ACHN (cell line): ENCODE measurements at places on chromosomes 4 and X.

- DNase-seq, result no peak
These were observed 23.8 kb downstream of the CNOT6L start for GRCh38 chr4:77795326-77795725.

DNA sequence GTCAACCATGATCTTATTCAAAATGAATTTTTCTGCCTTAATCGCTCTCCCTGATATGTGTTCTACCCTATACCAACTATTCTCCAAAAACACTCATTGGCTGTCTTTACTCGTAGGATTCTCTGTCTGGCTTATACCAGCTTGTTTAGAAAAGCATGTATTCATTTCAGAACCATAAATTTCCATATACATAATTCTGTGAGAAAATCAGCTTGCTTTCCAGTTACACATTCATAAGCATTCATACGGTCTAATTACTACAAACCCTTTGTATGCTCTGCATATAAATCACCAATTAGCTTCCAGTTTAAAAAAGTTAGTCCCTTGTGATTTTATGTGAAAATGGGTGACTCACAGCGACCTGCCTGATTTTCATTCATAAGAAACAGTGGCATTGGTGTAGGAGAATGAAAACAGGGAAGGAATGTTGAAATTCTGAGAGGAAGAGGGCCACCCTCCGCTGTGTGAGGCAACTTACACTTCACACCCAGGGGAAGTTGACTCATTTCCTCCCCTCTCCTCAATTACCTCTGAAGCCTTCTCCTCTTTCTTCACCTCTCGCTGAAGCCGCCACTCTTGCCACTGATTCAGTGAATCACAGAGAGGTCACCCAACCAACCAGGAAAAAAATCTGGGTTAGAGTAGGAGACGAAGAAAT is 63.3 kb downstream of the MEPE start:
- DNase-seq, result peak; percentile 82

GRCh38 chr4:340011-340410 is 2.4 kb downstream of the ZNF141 start:
- no peak for DNase-seq

DNA sequence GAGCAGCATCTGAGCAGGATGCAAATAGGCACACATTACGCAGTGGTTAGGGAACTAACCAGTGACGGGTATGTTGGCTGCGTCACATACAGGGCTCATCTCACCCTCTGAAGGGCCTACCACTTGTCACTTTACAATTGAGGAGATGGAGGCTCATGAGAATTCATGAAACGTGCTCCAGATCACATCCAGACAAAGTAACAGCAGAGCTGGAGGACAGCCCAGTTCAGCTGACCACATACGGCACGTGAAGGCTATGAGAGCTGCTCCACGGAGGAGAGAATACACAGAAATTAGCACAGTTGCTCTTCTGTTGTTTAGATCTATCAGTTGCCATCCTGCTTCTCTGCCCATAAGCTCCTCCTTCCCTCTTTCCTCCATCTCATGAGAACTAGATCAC is 78.4 kb downstream of the FAM9B start:
- DNase-seq, result no peak

- DNase-seq, result no peak
These were observed 129.4 kb downstream of the SLC4A4 start for GRCh38 chr4:71468116-71468710.

GRCh38 chr4:122762520-122762919 is 30.0 kb downstream of the BBS12 start:
- no peak for DNase-seq

DNA sequence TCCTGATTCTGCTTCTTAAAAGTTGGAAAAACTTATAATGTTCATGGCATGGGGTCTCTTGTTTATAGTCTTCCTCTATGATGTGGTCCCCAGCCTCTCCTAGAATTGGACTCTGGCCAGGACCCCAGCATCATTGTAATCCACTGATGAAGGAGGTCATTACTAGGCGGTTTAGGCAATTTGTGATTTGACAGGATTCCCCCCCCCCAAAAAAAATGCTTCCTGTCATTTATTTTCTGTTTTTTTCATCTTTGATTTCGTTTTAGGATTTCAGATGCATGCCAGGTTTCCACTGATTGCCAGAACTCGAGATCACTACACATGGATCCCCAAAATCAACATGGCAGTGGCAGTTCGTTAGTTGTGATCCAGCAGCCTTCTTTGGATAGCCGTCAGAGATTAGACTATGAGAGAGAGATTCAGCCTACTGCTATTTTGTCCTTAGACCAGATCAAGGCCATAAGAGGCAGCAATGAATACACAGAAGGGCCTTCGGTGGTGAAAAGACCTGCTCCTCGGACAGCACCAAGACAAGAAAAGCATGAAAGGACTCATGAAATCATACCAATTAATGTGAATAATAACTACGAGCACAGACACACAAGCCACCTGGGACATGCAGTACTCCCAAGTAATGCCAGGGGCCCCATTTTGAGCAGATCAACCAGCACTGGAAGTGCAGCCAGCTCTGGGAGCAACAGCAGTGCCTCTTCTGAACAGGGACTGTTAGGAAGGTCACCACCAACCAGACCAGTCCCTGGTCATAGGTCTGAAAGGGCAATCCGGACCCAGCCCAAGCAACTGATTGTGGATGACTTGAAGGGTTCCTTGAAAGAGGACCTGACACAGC is 4.9 kb downstream of the SPRY1 start:
- no peak for DNase-seq

- DNase-seq, result no peak
These were observed 1956.2 kb upstream of the AGA start for GRCh38 chr4:179398414-179398813.

DNA sequence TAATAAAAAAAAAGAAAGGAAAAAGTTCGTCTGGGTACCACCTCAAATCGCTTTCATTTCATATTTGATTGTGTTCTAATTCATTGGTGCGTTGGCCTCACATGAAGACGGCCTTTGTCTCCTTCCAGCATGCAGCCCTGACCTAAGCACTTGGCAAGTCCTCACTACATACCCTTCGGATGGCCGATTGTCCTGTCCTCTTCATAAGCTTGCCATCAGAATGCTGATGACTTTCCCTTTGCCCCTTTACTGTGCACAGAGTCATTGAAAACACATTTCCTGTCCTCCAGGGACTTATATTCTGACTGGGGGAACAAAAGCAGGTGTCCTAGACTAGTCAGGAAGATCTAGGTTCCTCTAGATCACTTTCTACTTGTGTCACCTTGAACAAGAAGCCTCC is 43.0 kb downstream of the RTL5 start:
- DNase-seq, result no peak

DNA sequence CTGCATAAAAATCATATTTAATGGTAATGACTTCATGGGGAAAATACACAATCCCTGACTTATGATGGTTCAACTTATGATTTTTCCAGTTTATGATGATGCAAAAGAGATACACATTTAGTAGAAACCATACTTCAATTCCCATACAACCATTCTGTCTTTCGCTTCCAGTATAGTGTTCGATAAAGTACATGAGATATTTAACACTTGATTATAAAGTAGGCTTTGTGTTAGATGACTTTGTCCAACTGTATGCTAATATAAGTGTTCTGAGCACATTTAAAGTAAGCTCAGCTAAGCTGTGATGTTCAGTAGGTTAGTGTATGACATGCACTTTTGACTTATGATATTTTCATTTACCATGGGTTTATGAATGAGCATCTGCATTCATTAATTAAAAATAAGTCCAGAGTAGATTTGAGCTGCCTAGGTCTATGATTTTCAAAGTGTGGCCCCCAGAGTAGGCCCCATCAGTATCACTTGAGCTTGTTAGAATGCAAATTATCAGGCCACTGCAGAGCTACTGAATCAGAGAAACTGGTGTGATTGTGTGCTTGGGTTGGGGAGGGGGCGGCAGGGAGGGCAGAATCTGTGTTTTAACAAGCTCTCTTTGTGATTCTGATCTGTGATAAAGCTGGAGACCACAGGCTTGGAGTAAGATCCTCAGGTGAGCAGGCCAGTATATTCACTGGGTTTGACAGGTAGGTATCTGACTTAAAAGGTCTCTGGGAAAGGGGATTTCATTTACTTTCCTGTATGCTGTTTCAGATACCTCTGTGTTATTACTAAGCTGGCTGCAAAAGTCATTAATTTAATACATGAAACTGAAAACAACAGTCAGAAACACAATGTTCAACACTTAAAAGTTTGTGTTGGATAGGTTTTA is 8.4 kb downstream of the ATP10D start:
- DNase-seq, result no peak

GRCh38 chr4:139674875-139675550 is 9.4 kb downstream of the MGST2 start:
- no peak for DNase-seq

DNA sequence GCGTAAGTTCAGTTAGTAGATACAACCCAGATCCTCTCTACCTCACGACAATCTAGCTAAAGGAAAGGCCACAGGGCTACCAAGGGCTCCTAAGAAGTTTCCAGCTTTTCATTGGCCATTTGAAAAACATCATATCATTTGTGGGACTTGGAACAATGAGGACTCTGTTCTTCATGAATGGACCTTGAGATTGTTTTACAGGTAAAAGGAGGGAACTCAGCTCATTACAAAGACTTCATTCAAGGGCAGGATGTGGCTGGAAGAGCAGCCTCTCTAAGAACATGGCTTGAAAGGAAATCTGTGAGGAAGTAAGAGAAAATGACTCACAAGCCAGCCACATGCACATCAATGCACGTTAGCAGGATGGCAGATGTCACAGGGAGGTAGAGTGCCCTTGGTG is 105.9 kb upstream of the SLC7A11 start:
- no peak for DNase-seq

DNA sequence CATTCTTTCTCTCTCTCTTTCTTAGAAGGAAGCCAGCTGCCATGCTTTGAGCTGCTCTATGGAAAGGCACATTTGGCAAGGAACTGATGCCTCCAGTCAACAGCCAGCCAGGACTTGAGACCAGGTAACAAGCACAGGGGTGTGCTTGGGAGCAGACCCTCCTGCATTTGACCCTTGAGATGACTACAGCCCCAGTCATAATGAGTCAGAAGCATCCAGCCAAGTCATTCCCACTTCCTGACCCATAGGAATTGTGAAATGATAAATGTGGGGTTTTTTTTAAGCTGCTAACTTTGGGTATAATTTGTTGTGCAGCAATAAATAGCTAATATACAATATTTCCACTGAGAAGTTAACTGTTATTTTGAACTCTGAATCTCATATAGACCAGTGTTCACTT is 446.9 kb downstream of the GRXCR1 start:
- peak; percentile 51 for DNase-seq

DNA sequence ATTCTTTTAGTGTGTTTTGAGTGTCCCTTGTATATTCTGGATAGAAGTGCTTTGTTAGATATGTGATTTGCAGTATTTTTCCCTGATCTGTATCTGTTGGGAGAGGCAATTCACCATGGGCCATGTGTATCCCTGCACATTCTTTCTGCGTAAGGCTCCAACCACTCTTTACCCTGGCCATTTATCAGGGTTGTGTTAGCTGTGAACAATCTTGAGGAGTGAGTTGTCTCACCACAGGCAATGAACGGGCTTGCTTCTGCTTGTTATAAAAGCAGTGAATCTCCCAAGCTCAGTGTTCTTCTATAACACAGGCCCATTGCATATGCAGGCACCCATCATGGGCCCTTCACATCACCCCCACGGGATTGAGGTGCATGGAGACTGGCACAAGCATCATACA is 18.9 kb upstream of the SMIM10 start:
- DNase-seq, result no peak

DNA sequence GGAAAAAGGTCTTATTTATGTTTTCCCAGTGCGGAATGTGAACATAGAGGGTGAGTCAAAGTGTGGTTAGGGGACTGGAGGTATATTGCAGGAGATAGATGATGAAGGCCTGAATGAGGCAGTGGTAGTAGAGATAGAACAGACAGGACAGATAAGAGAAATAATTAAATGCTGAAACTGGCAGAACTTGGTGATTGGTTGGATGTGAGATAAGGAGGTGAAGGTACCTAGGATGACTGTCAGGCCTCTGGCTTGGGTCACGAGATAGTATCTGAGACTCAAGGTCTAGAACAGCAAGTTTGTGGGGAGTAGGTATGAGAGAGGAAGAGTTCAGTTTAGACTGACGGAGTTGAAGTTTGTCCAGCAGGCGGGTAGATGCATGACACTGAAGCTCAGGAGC is 3.5 kb downstream of the MND1 start:
- no peak for DNase-seq

GRCh38 chr4:5571646-5572045 is 136.7 kb downstream of the EVC2 start:
- DNase-seq, result no peak

DNA sequence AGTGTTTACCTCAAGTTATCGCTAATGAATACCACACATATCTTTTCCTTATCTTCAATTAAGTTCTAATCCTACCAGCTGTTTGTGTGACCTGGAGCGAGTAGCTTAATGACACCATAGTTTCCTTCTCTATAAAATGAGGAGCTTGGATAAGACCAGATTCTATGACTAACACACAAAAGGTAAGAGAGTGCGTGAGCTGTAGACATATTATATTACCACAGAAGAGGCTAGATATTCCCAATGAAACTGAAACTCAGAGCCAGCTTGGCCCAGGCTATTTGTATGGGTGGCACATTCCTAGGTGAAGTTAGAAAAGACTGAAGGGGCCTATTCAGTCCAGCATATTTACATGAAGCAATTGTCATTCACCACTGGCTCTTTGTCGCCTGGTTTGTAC is 30.2 kb downstream of the ASB5 start:
- no peak for DNase-seq

GRCh38 chr4:152162331-152162697 is 373.6 kb downstream of the FBXW7 start:
- DNase-seq, result no peak

- no peak for DNase-seq
These were observed 17.7 kb downstream of the UVSSA start for GRCh38 chr4:1364748-1365147.

GRCh38 chrX:6021316-6022091 is 207.2 kb downstream of the NLGN4X start:
- DNase-seq, result peak; percentile 17

- DNase-seq, result no peak
These were observed 93.7 kb downstream of the C4orf33 start for GRCh38 chr4:129189630-129190029.

DNA sequence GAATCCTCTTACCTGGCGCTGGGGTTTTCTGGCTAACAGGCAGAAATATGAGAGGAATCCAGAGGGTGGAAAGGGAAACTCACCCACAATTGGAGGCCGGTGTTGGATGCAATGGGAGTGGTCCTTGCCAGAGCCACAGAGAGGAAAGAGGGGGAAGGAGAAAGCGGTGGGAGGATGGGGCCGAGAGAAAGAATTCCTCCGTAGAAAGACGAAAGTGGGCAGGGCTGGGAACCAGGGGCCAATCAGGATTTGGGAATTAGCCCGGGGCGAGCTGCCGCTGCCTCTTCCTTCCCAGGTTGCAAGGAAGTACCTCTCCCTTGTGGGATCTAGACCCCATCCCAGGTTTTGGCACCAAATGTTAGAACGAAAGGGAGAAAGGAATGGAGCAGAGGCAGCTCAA is 83.1 kb upstream of the SPIN4 start:
- no peak for DNase-seq
